ENCODE measurements at places on chromosomes 2 and 18. TPM values are rescaled to one million over a fixed set of nuclear protein-coding genes. Genes with fewer than 3 reads are reported as not detected.

DNA sequence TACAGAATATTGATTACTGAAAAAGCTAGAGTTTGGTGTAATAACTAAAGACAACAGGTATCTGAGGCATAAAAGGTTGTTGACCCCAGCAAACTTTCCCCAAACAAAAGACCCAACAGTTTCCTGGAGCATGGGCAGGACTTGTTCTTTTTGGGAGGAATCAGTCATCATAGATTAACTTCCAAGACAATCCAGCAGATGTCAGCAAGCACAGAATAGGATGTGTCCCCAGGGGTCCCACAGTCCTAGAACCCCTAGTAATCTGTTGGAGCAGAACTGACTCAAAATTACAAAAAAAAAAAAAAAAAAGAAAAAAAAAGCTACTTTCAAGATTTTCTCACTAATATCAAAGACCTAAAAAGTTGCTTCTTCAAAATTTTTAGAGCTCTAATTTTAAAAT, 564.7 kb upstream of the SLC39A10 start:
- no peak for DNase-seq

DNA sequence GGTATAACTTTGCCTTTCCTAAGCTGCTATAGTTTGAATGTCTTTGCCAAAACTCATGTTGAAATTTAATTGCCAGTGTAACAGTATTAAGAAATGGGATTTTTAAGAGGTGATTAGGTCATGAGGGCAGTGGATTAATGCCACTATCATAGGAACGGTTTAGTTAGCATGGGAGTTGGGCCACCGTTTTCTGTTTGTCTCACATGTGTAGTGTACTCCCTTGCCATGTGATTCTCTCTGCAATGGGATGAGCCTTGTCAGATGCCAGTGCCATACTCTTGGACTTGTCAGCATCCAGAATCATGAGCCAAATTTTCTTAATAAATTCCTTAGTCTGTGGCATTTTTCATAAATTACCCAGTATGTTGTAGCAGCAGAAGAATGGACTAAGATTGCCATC, 388.9 kb upstream of the RGPD4 start:
- no peak for DNase-seq

Gene RUFY4
- not detected for total RNA-seq

DNA sequence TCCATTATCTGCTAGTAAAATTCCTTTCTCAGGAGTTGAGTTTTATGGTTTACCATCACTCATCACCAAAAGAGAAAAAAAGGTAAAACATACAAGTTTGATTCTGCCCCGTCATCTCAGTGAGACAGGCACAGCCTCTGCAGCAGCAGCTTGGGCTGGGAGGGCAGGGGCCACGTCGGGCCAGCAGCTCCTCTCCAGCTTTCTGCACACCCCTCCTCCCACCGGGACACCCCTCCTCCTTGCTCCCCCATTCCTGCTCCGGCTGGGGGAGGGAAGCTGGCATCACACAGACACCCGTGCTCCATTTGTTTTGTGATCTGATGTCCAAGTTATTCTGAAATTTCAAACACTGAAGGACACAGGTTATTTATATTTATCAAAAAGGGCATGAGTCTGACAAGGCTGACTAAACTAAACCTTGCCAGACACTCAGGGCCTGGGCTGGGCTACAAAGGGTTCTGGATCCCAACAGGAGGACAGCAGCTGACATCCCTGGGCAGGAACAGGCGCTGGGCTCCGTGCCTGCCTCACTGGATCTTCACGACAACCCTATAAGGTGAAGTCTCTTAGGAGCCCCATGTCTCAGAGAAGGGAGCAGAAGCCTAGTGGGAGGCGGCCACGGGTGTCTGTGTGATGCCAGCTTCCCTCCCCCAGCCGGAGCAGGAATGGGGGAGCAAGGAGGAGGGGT, 71.4 kb downstream of the HDAC4 start:
- DNase-seq = no peak

GRCh38 chr2:41062336-41062735, 610.4 kb upstream of the SLC8A1 start:
- DNase-seq = no peak

Gene GAL3ST2
- total RNA-seq = not detected

- DNase-seq = no peak
Observed at GRCh38 chr2:132521341-132521740, 104.7 kb downstream of the GPR39 start.

- DNase-seq = no peak
Observed at GRCh38 chr2:84515788-84516187, 510 bp upstream of the DNAH6 start.

Gene EPHA4
- total RNA-seq = 41.3 TPM

DNA sequence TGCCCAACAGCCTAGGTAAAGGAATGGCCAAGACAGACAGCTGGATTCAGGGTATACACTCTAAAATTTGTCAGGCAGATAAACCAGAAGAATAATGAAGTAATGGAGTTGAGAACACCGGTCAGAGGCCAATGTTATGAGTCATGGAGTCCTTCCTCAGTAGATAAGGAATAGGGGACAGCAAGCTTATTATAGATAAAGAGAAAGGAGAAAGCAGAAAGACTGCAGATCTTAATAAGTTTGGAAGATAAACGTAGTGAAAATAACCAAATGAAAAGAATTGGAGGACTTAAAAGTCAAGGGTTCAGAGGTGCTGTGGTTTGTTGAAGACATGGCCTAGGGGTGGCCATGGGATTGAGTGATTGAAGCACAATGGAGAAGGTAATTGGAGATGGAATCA, 63.5 kb upstream of the NFE2L2 start:
- DNase-seq = no peak

Gene ESPNL
- 3.5 TPM for total RNA-seq

Gene ARHGAP25
- 5.2 TPM for total RNA-seq

DNA sequence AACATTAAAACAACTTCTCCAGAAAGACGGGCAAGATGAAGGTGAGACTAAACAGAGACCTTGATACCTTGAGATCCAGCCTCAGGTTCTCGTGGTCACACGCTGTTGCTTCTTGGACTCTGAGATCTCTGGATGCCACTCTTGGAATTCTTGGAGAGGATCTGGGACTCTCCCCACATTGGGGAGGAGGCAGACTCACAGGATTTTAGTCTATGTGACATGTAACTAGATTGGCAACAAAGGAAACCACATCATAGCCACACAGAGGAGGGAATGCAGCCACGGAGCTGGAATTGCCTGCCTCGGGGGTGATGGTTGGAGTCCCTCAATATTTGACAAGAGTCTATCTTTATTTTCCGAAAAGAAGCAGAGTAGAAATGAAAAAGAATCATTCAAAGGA, 78.8 kb upstream of the IGFBP5 start:
- no peak for DNase-seq

Gene SFTPB
- total RNA-seq = not detected

Gene MARCO
- 0.42 TPM for total RNA-seq

DNA sequence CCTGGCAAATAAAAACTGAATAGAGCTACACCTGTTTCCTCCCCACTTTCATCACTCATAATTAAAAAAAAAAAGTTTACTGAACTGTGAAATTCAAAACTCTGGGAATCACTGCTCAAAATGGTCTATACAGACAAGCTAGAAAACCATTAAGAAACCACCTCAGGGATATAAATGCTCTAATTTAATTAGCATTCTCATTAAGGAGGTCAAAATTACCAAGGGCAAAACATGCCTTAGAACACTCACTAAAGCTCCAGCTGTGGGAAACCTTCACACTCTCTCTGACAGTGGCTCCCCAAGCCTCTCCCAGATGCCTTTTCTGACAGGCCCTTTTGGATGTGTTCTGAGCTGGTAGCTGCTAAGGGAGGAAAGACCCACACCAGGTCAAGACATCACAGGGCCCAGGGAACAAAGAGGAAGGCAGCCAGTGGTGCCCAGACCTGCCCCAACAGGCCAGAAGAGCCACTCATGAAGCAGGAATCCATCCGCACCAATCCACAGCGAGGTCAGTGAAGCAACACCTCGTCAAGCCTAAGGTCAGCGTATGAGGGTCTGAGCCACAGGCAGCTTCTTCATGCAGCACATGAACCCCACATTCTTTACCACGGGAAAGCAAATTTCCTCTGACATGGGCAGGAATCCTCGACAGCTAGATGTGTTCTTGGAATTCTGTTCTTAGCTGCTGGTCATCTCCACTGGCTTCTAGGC, 35.6 kb downstream of the XDH start:
- no peak for DNase-seq

- no peak for DNase-seq
Observed at GRCh38 chr2:239257511-239257937, 143.3 kb downstream of the HDAC4 start.

GRCh38 chr2:100957996-100958653, 44.0 kb upstream of the RPL31 start:
- no peak for DNase-seq

DNA sequence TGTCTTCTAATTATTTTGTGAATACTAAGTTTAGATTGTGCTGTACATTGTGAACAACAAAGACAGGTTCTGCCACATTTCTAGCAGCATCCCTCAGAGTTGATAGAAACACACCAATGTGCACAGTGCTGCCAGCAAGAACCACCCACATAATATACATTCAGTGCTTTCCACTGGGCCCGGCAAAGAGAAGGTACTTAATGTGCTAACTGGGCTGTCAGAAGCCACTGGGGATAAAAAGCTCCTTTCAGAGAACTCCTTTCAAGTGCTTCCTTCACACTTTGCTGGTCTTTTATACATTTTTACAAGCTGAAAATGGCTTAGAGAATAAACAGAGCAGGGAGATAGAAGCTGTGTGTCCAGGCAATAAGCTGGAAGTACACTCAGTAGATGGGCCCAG, 58.0 kb upstream of the CAPN13 start:
- DNase-seq = no peak

GRCh38 chr2:209340522-209340921, 83.3 kb upstream of the MAP2 start:
- DNase-seq = no peak

GRCh38 chr2:37343537-37344434, 644 bp upstream of the QPCT start:
- DNase-seq = no peak

Gene RNF103
- 40.5 TPM for total RNA-seq

GRCh38 chr2:29715655-29716054, 205.7 kb downstream of the ALK start:
- no peak for DNase-seq

GRCh38 chr2:30147196-30147714, 448 bp downstream of the YPEL5 start:
- no peak for DNase-seq

- no peak for DNase-seq
Observed at GRCh38 chr18:48769006-48769636, 181.6 kb downstream of the SMAD7 start.

GRCh38 chr2:74552914-74553811, 579 bp downstream of the LOXL3 start:
- DNase-seq = no peak

Gene TUBA4B
- not detected for total RNA-seq

DNA sequence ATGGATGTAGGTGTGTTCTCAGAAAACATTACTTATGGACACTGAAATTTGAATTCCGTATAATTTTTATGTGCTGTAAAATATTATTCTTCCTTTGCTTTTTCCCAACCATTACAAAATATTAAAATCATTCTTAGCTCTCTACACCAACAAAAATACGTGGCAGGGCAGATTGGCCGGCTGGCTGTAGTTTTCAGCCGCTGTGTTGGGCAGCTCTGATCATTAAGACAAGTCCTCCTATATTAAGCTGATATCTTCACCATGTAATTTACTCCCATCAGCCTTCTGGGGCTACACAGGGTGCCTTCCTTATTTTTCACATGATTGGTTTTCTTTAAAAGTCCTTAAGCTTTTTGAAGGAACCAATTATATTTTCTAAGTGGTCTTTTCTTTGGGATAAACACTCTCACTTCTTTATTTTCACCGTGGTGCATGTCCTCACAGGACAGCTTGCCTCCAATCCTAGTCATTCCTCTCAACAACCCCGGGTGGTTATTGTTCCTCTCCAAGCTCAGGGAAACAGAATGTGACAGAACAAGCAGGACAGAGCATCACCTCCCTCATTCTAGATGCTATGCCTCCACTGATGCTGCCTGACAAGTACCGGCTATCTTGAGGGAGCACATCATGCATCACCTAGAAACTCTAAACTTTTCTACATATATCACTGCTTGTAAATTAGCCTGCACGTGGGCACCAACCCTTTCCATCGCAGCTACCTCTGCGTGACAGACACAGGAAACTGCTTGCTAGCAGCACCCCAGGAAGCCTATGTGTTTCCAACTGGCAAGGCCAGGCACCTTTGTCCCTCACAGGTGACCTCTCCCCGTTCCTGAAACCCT, 362.3 kb downstream of the MYCN start:
- no peak for DNase-seq

Gene ANTXR1
- total RNA-seq = 138 TPM

DNA sequence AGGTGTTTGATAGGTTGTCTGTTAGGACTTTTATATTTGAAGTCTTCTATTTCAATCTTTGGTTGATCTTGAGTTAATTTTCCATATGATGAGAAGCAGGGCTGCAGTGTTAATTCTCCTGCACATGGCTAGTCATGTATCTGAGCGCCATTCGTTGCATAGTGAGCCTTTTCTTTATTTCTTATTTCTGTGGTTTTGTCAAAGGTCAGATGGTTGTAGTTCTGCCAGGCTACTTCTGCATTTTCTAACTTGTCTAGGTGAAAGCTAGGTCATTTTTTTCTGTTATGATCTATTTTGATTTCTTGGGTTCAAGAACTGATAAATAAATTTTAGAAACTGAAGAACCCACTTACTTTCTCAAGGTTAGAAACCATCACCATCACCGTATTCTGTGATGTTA, 56.7 kb downstream of the CCDC74A start:
- DNase-seq = no peak

DNA sequence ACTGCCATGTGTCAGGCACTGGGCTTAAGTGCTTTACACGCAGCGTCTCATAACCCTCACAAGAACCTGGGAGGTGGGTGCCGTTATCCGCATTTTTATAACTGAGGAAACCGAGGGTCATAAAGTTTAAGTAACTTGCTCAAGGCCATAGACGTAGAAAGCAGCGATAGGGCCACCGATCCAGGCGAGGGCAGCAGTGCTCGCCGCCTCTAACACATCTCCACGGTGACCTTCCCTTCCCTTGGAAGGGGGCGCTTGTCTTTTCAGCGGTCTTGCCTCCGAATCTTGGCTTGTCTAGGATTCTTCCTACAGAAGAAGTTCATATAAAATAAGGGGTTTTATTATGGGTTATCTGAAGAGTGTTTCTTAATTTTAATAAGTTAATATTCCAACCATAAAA, 186.6 kb downstream of the GBX2 start:
- DNase-seq = no peak

DNA sequence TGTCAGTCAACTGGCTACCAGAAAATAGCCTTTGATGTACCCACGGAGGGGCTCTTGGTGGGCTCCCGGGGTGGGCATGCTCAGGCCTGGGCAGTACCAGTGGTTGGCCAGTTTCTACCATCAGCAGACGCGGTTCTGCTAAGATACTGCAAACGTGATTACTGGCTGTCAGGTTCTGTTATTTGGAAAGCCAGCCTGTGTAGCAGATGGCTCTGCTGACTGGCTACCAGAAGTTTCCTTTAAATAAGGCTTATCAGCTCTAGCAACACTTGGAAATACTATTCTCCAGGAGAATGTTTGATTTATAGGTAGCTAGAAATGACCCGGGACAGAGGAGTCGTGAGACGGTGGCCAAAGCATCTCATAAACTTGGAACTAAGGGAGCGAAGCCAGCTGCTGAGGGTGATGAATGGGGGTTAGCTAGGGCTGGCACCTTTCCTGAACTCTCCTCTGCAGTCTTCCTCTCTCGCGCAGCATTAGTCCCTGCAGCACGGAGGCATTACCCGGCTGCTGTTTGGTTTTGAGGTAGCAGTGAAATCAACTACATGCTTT, 171.9 kb downstream of the AGAP1 start:
- DNase-seq = no peak

- no peak for DNase-seq
Observed at GRCh38 chr18:48842259-48843061, 108.3 kb downstream of the SMAD7 start.

GRCh38 chr2:127634066-127634617, 11.8 kb upstream of the GPR17 start:
- no peak for DNase-seq

Measured in urinary bladder (tissue), 4 donors.